ENCODE measurements at places on chromosomes 1 and 21. TPM values are rescaled to one million over a fixed set of nuclear protein-coding genes. Genes with fewer than 3 reads are reported as not detected.

Gene PLA2G2D
- not detected for total RNA-seq

Gene SPATA1
- not detected for total RNA-seq

Gene ITLN2
- not detected for total RNA-seq

Gene OR2M4
- not detected for total RNA-seq

Gene PAPPA2
- total RNA-seq: 0.17 TPM

Gene NBPF10
- 3.8 TPM for total RNA-seq

Gene TAF13
- total RNA-seq: 32.9 TPM

Gene EPHB2
- 0.15 TPM for total RNA-seq

Gene ADORA3
- total RNA-seq: not detected

Gene MYOG
- total RNA-seq: not detected

Gene CD48
- total RNA-seq: 387 TPM

Gene PDZK1
- 0.55 TPM for total RNA-seq

Gene F3
- 0.50 TPM for total RNA-seq

Gene MCOLN3
- 3.2 TPM for total RNA-seq

Gene SAMD13
- not detected for total RNA-seq

Gene ZYG11A
- total RNA-seq: 0.20 TPM

Gene KRTAP20-2
- total RNA-seq: not detected

Gene FASLG
- 0.47 TPM for total RNA-seq

Gene ZFYVE9
- 5.7 TPM for total RNA-seq

Gene AKR7A3
- total RNA-seq: 1.4 TPM

Gene KCNH1
- total RNA-seq: not detected

Gene PTPN14
- total RNA-seq: not detected

Gene ZFP69B
- 2.8 TPM for total RNA-seq

Gene TRIM67
- total RNA-seq: not detected

Gene NPL
- 3.0 TPM for total RNA-seq

Gene SCCPDH
- total RNA-seq: 3.2 TPM

Gene PGLYRP3
- not detected for total RNA-seq
